ENCODE measurements at places on chromosomes 7 and 10.

- DNase-seq: no peak
Measured at GRCh38 chr10:119970963-119971362, 78.4 kb downstream of the SEC23IP start.

DNA sequence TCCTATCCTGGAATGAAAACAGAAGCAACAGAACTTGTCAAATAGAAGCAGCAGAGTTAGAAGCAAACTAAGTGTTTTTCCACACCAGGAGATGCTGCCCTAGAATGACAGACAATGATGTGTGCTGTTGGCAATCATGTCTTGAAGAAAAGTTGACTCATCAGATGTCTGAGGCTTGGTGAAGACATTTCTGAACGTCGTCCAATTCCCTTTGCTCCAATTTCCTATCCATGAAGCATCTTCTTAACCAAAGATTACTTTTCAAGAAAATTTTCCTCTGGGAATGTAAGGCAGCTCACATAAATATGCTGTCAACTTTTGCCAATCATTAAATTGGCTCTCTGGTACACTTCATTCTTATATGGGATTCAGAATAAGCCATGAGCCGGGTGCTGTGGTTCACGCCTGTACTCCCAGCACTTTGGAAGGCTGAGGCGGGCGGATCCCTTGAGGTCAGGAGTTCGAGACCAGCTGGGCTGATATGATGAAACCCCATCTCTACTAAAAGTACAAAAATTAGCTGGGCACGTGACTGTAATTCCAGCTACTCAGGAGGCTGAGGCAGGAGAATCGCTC is 34.6 kb downstream of the MALSU1 start:
- no peak for DNase-seq

- DNase-seq: no peak
Measured at GRCh38 chr7:31885171-31885570, 185.0 kb downstream of the PDE1C start.

DNA sequence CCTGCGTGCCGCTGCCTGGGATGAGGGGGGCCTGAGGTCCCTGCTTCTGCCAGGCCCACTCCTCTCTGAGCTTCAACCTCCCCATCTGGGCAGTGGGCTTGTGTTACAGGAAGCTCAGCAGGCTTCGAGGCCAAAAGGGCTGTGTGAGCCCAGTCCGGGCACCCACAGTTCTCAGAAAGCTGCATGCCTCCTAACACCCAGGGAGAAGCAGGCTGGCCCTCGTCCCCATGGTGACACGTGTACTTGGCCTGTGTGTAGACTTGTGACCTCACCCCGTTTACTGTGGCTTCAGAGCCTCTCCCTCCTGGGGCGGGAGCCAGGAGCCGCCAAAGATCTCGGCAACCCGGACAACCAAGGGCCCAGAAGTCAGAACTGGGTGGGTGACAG is 2.2 kb upstream of the GRIFIN start:
- no peak for DNase-seq

GRCh38 chr10:6579183-6579903 is 733 bp downstream of the PRKCQ start:
- no peak for DNase-seq

- DNase-seq: no peak
Measured at GRCh38 chr7:106793015-106793975, 71.8 kb upstream of the PIK3CG start.

DNA sequence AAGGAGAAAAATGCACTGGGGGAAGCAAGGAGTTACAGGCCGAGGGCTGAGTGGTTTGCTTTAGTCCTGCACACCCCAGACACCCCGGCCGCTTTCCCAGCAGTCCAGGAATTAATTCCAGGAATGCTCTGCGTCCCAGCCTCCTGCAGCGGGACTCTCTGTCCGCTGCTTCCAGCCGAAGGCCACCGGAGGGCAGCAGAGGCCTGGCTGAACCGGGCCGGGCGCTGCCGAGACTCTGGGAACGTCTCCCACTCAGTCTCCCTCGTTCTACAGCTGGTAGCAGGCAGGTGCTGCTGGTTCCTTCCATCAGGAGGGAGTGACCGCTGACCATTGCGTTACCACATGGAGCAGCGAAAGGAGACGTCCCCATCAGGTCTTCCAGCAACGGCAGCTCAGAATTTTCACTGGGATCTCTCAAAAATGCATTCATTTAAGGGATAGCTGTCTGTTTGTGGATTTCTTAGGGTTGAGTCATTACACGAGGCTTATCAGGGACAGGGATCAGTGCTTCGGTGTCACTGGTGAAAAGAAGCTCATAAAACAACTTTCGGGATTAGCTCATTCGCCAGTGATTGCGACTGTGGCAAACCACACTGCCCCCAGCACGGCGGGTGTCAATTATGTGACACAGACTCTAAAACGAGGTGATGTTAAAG is 24.9 kb upstream of the PITRM1 start:
- no peak for DNase-seq

DNA sequence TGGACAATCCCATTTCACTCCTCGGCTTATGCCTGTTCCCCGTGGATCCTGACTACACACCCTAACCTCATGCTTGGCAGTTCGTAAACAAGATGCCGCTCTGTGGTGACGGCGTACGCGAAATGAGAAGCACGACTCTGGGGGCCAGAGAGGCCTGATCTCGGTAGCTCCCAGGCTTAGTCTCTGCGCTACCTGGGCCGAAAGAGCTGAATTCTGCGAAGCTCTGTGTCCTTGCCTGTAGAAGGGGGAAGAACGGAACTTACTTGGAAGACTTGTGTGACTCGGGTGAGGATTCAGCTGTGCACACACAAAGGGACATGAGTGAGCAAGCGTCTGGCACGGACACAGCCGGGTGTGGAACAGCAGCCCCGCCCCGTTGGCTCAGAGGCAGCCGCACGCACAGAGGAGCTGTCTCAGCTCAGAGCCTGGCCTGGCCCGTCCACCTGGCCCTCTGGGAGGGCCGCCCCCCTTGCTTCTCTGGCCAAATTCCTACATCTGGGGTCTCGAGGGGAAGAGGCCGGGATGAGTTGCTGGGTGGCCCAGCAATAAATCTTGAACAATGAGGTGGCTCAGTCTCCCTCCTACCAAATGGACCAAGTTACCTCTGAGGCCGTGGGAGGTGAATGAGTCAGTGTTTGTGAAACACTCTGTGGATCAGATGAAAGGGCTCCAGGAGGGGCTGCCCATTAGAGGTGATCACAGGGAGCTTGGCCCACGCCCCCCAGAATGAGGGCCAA is 83.8 kb downstream of the PDGFA start:
- no peak for DNase-seq

DNA sequence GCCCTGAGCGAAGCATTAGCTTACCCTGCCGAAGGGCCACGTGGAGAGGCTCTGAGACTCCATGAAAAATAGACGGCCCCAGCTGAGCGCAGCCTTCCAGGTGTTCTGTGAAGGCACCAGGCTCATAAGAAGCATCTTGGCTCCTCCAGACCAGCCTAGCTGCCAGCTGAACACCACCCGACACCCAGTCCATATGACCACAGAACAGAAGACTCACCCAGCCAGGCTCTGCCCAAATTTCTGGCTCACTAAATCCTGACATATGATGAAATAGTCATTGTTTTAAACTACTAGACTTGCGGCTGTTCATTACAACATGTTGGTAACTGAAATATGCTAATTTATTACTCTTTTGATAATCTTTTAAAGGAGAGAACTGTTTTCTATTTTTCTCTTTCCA is 99.5 kb upstream of the ABI1 start:
- DNase-seq: no peak

- no peak for DNase-seq
Measured at GRCh38 chr7:31123726-31124125, 71.6 kb downstream of the ADCYAP1R1 start.

DNA sequence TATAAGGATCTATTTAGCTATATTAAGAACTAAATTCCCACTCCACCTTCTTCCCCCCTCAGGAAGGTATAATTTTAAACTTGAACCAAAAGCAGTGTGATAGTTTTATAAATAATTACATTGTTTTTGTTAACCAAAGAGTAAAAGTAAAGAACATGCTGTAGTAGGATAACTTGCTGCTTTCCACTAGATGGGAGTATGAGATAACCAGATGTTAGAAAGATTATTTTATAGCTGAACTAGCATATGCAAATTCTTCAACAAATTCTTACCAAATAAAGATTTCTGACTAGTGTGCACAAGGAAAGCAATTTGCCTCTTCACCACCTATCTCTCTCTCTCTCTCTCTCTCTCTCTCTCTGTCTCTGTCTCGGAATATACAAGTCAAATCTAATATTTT is 31.8 kb downstream of the TES start:
- no peak for DNase-seq

DNA sequence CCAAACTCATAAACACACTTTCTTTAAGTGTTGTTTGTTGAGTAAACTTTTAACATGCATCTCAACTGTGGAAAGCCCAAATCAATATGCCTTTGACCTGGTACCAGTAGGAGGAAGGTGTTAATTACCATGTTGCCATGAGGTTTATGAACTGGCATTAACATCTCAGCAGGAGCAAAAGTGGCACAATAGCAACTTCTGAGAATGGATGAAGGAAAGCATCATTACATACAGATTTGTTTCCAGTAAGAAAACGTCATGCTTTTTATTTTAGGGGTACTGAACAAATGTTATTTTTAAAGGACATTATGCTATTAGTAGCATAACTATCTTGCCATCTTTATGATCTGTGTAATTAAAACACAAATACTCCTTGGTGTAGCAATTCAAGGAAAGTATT is 51.1 kb downstream of the ARMC3 start:
- no peak for DNase-seq

- DNase-seq: no peak
Measured at GRCh38 chr10:123146894-123147634, 872 bp upstream of the HMX2 start.

DNA sequence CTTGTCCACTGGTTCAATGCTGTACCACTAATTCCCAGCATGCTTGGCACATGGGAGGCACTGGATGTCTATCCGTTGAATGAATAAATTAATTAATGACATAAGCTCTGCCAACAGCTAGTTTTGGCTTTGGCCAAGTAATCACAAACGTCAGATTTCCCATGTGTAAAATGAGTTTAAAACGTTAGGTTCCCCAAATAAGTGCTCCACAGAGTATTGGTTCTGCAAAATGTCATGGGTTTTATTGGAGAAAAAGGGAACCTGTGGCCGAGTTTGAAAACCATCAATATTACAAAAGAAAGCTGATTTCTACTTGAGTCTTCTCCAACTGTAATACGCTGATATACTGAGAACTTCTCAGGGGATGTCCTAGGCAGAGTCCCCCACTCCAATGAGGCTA is 23.2 kb downstream of the ELMO1 start:
- no peak for DNase-seq

DNA sequence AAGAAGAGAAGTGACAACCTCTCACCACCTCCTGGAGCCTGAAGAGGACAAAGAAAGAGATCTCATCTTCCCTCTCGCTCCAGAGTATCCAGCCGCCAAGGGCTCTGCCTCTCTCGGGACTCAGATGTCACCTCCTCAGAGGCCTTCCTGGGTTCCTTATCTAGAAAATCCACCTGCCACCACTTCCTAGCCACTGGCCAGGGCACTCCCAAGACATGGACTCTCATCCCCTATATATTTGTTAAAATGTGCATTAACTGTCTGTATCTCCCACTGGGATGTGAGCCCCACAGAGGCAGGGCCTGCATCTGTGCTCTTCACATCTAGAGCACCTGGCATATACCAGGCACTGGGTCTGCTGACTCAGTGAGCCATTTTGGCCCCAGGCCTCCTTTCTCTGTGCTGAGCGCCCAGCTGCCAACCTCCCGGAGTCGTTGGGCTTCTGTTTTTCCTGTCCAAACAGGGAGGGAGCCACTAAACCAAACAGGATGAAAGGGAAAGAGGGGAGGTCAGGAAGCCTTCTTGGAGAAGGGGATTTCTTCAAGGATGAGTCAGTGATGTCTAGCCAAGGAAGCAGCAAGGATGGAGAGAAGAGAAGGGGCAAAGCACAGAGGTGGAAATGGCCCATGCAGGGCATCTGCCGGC is 58.9 kb downstream of the KCNMA1 start:
- DNase-seq: no peak

DNA sequence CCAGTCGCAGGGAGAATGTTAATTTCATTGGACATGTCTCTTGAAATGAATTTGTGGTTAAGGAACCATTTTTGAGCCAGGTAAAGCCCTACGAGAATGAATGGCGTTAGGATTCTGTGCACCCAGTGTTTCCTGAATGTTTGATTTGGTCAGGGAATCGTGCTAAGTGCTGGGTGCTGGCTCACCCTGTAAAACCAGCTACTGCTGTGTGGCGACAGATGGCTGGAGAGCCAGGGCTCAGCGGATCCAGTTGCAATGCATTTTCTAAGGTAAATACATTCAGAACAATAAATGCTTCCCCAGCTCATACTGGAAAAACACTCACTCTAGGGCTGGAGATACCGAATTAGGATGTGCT is 355.5 kb downstream of the GLRX3 start:
- no peak for DNase-seq

GRCh38 chr7:23012908-23013714 is 819 bp downstream of the HYCC1 start:
- DNase-seq: no peak
